Tongue (tissue), 3 donors: ENCODE measurements at places on chromosomes 1 and 21. TPM values are rescaled to one million over a fixed set of nuclear protein-coding genes. Genes with fewer than 3 reads are reported as not detected.

GRCh38 chr1:216665406-216665805, 57.8 kb downstream of the ESRRG start:
- DNase-seq = no peak

DNA sequence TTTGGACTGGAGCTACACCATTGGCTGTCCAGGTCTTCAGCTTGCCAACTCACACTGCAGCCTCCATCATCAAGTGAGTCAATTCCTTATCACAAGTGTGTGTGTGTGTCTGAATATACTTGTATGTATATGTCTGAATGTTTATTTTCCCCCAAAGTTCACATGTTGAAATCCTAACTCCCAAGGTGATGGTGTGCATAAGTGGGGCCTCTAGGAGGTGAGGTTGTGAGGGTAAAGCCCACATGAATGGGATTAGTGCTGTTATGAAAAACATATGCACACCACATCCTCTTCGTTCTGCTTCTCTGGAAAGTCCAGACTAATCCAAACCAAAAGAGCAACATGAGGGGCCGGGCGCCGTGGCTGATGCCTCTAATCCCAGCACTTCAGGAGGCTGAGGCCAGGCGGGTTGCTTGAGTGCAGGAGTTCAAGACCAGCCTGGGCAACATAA, 48.7 kb upstream of the LBR start:
- no peak for DNase-seq

DNA sequence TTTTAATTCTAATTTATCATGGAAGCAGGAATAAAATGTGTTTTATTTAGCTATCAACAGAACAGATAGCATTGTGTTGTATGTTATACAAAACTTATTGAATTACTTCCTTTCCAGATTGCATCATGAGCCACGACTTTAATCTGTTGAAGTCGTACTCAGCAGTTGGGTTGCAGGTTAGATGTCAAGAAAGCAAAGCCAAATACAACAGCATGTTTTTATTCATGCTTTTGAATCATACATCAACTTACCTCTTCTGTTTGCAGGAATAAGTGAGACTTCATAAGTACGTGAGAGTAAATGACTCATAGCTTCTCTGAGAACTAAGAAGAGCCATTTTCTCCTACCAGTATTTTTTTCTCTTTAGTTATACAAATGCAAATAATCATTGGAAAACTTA, 110.8 kb upstream of the ADGRL4 start:
- DNase-seq = no peak

DNA sequence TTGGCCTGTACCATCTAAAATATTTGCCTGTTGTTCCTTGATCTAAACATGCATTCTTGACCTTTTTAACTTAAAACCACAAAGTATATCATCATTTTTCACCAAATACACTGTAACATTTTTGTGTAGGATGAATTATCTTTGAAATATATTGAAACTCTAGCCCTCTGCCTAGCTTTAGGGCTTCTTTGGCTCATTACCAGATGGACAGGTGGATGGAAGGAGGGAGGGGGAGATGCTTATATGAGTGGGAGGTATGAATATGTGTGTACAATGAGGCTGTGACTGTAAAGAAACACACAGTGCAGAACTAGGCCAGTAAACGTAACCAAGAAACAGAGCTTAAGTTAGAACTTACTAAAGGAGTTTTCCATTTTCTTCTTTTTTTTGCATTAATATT, 118.5 kb downstream of the ESRRG start:
- peak; percentile 51 for DNase-seq

- no peak for DNase-seq
These were observed 127.8 kb upstream of the IGSF21 start for GRCh38 chr1:17979815-17980214.

DNA sequence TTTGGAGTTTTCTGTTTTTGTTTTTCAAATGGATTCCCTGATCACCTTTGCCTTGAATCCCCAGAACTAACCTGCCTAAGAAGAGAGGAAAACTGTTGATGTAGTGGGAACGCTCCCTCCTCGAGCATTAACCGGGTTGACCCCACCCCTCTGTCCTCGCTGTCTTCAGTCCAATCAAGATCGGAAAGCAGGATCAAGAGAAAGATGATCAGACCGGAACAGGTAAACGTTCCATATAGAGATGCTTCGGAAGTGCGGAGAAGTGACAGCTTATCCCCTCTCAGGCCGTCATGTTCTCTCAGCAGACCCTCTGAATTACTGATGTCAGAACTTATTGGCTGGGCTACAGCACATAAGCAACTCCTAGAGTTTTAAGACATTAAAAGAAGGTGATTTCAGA, 800 bp upstream of the FAM163A start:
- no peak for DNase-seq

- no peak for DNase-seq
These were observed 116.8 kb downstream of the DTL start for GRCh38 chr1:212152308-212152693.

DNA sequence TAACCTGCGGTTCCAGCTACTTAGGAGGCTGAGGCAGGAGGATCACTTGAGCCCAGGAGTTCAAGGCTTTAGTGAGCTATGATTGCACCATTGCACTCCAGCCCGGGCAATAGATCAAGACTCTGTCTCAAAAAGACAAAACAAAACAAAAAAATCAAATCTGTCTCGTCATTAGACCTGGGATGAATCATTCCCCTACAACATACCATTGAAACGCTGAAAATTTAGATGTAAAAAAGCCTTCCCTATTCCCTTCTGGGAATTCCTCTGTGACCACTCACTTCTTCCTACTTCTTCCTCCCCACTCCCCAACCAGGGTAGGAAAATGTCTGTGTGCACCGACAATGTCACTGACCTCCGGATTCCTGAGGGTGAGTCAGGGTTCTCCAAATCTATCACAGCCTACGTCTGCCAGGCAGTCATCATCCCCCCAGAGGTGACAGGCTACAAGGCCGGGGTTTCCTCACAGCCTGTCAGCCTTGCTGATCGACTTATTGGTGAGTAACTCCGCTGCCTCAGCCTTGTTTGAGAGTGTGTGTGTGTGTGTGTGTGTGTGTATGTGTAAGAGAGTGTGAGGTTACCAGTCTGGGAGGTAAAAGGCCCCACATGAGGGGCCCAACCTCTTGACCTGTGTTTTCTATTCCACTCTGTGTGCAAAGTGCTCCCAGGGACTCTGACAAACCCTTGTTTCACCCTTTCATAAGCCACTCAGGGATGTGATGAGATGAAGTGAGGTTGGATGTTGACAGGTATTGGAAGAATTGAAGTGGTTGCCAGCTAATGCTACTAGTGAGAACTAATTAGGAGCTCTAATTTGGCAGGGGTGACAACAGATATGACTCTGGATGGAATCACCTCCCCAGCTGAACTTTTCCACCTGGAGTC, 16.3 kb upstream of the SARS1 start:
- no peak for DNase-seq

GRCh38 chr1:66370462-66370971, 163.4 kb upstream of the SGIP1 start:
- DNase-seq = no peak

DNA sequence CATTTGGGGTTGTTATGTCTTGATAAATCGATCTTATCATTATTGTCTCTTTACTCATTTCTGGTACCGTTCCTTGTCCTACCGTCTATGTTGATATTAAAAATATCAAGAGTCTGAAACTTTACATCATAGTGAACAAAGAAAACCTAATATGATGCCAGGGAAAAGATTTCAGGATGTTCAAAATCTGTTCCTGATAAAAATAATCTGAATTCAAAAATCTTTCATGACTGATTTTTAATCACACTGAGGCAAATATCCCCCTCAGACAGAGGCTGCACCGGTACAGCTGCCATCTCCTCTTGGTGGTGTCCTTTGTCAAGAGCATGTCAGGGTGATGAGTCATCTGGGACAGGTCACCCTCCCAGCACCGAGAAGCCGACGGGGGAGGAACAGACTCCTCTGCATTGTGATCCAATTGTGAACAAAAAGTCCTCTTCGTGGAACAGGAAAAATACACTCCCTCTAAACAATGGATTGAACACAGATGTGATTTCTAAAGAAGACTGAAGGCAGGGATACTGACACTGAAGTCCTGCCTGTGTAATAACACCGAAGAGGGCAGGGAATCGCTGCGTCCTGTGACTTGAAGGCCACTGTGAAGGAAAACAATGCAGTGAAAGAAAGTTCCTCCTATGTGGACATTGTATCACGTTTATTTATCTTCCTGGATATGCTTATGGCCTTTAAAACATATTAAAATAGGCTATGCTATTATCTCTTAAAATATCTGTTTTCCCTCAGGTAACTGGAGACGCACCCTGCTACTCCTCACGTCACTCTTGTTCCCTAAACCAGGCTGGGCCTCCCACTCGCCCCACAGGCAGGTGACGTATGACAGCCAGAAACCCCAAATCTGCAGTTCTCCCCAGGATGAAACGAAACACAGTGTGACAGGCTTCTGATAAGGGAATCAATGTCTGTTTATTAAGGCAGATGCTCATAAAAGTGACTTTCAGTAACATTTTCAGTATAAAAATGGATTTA, 4.3 kb upstream of the SPATC1L start:
- DNase-seq = peak; percentile 45

DNA sequence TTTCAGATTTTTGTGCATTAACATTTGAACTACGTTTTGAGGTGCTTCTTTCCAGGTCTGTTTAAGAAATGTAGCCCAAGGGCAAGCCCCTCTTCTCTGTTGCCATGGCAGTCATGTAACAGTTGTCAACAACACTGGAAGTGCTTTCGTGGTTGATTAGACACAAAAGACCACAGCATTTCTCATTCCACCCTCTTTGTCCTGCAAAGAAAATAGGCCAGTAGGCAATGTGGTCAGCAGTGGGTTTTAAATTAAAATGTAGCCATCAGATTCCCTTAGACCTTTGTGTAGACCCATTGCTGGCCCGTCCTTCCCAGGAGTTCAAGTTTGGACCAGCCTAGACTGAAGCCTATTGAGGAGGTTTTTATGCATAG, 35.4 kb downstream of the VANGL1 start:
- DNase-seq = peak; percentile 43

DNA sequence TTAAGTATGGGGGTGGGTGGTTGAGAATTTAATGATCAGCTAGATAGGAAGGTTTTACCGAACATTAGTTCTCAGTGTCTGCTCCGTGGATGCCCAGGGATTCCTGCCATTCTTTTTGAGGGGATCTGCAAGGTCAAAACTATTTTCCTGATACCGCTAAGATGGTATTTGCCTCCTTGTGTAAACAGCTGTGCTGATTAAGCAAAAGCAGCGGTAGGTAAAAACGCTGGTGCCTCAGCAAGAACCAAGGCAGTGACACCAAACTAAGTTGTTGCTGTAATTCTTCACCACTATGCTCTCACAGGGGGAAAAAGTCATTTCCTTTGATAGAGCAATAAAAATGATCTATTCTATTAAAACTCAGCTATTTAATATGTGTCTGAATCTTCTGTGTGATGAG, 229.0 kb downstream of the FMN2 start:
- no peak for DNase-seq

Gene SLAMF9
- total RNA-seq = not detected

Gene OR6K3
- not detected for total RNA-seq

Gene VANGL2
- total RNA-seq = 6.9 TPM

Gene ATP5PB
- total RNA-seq = 411 TPM

Gene EFNA1
- total RNA-seq = 25.4 TPM

Gene B3GALT2
- 5.7 TPM for total RNA-seq

Gene AHCTF1
- total RNA-seq = 29.1 TPM

Gene AMY2A
- not detected for total RNA-seq

Gene NUF2
- 17.5 TPM for total RNA-seq

Gene PPT1
- 42.7 TPM for total RNA-seq

Gene FPGT
- total RNA-seq = 31.1 TPM
